ENCODE measurements at places on chromosomes 13 and 19.

- no peak for DNase-seq
Observed at GRCh38 chr13:43558939-43559338, 227.8 kb downstream of the ENOX1 start.

DNA sequence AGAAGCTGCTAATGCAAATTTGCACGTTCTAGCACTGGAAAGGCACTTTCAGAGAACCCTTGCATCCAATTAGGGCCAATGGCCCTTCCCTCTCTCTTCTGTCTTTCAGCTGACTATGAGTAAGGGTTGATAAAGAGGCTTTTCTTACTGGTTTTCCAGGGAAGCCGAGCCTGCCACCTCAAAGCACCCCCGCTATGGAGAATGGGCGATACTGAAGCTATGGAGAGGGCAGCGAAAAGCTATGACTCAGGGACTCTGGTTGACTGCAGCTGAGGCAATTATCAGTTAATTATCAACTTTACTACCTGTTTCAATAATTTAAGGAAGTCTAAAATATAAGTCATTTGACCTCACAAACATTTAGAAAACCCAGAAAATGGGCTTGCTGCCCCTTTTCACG, 115.8 kb downstream of the TRPC4 start:
- no peak for DNase-seq

- no peak for DNase-seq
Observed at GRCh38 chr13:32013181-32013580, 18.4 kb upstream of the FRY start.

DNA sequence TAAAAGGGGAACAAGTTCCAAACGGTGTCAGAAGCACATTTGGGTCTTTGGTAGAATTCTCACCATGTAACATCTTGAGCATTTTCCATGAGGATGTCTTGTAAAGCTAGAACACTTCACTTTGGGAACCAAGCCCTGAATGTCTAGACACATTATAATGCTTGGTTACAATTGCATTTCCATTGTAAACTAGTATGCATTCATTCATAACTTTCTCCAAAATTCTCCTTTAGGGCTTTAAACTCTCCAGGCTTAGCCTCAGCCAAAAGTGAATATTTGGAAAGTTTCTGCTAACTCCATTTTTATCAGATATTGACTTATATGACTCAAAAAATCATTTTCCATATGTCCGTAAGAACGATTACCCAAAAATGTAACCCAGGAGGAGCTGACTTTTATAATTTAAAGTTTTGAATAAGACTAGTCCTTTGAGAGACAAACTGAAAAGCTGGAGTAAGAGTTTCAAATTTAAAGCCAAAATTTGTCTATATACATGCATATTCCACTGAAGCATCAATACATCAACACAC, 1170.4 kb downstream of the EFNB2 start:
- DNase-seq: no peak

GRCh38 chr13:50609011-50609410, 234.5 kb downstream of the DLEU7 start:
- DNase-seq: no peak

DNA sequence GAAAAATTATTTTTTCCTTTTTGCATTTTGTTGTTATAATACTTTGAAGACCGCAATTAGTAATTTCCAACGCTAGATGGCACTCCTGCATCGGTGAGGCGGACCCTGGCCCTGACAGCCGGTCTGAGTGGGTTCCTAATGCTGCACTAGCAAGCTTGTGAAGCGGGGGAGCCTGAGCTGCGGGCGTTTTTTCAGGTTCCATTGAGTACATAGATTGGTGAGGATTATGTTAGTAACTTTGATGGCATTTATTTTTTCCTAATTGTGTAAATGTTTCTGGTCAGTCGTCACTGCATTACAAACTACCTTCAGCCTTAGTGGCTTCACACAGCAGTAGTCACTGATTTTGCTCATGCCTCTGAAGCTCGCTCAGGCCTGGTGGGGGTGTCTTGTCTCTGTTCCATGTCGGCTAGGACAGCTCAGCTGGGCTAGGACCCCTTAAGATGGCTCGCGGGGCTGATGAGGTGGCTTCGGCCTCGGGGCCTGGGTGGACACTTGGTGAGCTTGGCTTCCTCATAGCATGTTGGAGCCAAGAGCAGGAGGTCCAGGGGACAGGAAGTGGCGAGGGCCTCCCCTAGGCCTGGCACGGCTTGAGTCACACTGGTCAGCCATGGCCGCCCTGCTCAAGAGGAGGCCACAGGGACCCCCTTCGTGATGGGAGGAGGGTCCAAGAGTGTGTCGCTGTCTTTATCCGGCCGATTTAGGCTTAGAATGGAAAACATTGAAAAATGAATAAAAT, 25.0 kb downstream of the ERCC5 start:
- no peak for DNase-seq

DNA sequence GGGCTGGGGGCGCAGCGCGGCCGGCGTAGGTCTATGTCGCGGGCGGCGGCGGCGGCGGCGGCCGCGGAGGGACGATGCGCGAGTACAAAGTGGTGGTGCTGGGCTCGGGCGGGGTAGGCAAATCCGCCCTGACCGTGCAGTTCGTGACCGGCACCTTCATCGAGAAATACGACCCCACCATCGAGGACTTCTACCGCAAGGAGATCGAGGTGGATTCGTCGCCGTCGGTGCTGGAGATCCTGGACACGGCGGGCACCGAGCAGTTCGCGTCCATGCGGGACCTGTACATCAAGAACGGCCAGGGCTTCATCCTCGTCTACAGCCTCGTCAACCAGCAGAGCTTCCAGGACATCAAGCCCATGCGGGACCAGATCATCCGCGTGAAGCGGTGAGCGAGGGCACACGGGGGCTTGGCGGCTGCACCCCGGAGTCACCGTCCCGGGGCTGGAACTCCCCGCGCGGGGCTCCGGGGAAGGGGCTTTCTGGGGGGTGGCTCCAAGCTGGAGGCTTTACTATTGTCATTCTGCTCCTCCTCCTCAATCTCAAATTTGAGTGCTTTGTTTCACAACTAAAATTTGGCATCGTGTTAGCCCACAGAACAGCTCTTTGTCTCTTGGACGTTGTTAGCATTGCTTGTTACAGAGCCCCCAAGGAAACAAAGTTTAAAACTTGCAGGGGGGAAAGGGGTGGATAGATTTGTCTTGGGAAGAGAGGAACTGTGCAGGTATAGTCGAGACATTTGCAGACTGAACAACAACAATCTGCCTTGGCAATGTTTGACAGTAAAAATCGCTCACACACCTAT, 630 bp downstream of the RAP2A start:
- DNase-seq: peak; percentile 12

GRCh38 chr13:79663435-79663834, 182.5 kb downstream of the NDFIP2 start:
- no peak for DNase-seq

DNA sequence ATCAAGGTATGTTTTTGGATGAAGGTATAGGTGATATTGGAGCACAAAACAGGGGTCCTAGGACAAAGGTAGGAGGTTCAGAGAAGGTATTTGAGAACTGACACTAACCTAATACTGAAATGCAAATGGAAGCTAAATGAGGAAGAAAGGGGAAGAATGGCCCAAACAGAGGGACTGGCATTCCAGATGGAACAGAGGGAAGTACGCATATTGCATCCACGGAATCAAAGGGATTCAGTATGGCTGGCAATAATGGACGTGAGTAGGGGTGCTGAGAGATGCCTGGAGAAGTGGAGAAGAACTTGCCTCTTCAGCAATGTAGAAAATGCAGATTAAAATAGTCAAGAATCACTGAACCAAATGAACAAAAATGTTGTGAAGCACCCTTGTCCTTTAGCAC, 283.5 kb upstream of the DACH1 start:
- DNase-seq: no peak

- no peak for DNase-seq
Observed at GRCh38 chr19:3094601-3095440, 659 bp downstream of the GNA11 start.

GRCh38 chr19:16445238-16446107, 26.3 kb downstream of the EPS15L1 start:
- DNase-seq: no peak

- DNase-seq: no peak
Observed at GRCh38 chr19:7242601-7243258, 51.5 kb downstream of the INSR start.

GRCh38 chr13:21668732-21669275, 2.1 kb upstream of the FGF9 start:
- DNase-seq: no peak

DNA sequence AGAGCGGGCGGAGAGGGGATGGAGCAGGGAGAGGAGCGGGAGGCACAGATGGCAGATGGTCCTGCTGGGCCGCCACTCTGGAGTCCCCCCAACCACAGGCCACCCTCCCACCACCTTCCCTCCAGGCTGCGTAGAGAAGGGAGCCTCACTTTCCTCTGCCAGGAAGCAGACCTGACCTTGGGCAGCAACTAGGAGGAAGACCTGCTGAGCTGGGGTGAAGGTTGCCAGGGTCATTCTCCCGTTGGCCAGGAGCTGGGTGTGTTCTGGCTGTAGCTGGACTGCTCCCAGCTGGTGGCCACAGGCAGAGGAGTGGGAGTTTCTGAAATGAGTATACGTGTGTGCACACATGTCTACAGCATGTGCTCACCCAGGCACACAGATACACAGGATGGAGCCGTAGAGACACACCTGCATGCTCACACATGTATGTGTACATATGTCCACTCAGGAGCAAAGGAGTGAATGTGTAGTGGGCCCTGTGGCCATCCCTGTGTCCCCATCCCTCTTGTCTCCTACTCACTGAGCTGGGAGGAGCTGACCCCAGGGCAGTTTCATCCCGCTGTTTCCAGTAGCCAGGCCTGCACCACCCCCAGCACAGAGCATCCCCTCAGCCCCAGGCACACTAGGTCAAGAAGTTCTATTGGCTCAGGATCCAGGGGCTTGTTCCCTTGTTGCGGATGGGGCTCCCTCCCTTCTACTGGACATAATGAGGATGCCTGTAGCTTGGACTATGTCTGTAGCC, 53.0 kb downstream of the CHST8 start:
- DNase-seq: no peak

GRCh38 chr19:34230820-34231219, 23.5 kb upstream of the GARRE1 start:
- DNase-seq: no peak

GRCh38 chr13:109586509-109587346, 199.7 kb downstream of the IRS2 start:
- DNase-seq: no peak

- DNase-seq: no peak
Observed at GRCh38 chr19:3610745-3611717, 4.4 kb upstream of the TBXA2R start.

DNA sequence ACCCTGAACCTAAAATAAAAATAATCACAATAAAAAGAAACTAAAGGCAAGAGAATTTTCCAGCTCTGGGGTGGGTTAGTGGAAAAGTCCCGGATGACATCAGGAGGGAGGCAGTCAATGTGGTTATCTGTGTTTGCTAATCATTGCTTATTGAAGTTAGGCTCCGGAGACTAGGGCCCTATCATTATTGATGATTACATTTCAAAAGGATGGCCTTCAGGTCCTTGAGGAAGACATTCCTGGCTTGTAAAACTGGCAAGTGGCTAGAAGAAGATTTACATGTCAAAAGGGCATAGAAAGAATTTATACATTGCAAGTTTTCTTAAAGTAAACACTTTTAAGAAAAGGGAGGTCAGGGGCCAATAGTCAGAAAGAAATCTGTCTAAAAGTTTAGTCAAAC, 123.4 kb downstream of the POSTN start:
- DNase-seq: no peak

DNA sequence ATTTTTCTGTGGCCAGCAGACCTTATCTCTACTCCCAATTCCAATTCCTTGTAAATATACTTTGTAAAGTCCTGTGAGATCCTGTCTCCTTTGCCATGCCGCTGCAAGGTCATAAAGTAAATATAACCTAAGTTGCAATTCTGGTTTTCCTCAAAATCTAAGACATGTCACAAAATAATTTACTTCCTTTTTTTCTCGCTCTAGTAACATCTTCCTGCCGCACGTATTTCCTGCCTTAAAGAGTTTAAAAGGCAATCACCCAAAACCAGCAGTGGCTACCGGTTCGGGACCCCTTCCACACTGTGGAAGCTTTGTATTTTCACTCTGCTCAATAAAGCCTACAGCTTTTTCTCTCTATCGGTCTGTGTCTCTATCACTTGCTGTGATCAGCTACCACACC, 832.0 kb upstream of the SLITRK5 start:
- no peak for DNase-seq
